Neuronal stem cell (in vitro differentiated cells): ENCODE measurements at places on chromosomes 11 and 22.

- no peak for DNase-seq
Measured at GRCh38 chr11:43245466-43245865, 66.3 kb upstream of the API5 start.

DNA sequence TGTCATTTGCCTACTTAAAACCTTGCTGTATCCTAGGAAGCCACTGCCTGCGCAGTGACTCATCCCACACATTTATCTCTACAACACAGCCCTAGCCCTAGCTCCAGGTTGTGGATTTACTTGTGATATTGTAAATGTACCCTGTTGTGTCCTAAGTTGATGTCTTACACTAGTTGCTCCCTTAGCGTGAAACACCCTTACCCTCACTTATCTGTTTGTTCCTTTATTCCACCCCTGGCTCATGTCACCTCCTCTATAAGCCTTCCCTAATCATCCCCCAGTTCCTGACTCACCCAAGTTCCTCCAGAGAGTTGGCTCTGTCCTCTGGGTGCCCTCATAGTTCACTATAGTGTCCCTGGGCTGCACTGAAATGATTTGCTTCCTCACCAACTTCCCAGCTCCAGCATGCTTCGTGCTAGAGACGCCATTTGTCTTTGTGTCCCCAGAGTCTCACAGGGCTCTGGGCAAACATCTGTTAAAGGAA is 431.8 kb upstream of the FAT3 start:
- DNase-seq = no peak

GRCh38 chr11:94142308-94143281 is 14.0 kb downstream of the PANX1 start:
- DNase-seq = no peak

GRCh38 chr11:34363363-34364084 is 5.7 kb upstream of the ABTB2 start:
- DNase-seq = no peak

- no peak for DNase-seq
Measured at GRCh38 chr22:22706253-22706915, 62.0 kb downstream of the GGTLC2 start.

DNA sequence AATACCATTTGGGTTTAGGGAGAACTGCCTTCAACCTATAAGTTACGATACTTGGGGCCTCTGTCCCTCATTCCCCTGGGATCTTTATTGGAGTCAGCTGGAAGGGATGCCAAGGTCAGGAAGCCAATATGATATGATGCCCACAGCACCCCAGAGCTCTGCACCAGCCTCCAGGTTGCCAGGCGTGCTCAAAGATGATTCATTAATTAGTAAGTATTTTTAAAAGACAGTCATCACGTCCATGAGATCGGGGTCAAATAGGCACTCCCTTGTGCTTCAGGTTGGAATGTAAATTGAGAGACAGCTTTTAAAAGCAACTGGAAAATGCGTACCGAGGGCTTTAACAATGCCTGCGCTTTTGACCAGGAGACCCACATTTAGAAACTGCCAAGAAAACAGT is 57.0 kb upstream of the CD5 start:
- DNase-seq = no peak

DNA sequence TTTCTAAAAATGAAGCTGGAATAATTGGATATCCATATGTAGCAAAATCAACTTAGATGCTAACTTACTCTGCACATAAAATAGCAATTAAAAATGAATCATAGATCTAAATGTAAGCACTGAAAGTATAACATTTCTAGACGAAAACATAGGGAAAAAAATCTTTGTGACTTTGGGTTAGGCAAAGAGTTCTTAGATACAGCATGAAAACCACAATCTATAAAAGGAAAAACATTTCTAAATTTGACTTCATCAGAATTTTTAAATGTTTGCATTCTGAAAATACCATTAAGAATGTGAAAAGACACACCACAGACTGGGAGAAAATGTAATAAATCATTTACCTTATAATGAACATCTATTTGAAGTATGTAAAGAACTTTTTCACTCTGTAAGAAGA is 128.8 kb downstream of the APIP start:
- no peak for DNase-seq

DNA sequence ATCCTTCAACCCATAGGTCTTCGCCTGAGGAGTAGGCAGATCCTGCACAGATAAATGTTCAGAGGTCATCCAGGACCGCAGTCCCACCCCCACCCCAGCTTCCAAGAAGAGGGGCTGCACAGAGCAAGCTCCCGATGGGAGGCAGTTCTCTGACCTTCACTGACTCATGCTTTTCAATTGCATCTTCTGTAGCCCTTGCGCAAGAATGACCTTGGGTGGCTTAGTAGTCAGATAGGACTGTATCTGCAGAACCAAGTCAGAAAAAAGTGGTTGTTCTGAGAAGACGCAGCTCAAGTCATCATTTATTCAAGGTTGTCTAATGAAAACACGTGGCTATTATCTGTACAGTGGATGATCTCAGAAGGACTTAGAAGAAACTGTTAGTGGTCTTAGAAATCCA is 16.4 kb upstream of the GRAMD1B start:
- no peak for DNase-seq

DNA sequence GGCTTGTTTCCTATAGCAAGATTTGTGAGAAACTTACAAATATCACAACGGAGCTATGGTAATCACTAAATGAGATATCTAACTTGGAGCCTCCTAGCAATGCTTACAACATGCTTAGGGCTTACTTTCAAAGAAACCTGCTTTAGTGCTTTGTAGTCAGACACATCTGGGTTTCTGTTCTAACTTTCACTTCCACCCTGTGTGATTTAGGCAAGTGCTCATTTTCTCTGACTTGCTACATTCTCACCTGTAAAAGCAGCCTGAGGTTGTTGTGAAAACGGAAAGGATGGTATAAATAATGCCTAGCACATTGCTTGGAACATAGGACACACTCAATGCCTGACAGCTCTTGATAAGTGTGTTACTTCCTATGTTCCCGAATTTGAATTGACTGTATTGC is 45.6 kb downstream of the LRRC4C start:
- no peak for DNase-seq

GRCh38 chr11:441418-442274 is at the start of gene ANO9:
Gene ANO9, minus strand, starts transcription at chr11:442011. Its CDS starts 85 bp downstream, at chr11:441926.
- DNase-seq = no peak

DNA sequence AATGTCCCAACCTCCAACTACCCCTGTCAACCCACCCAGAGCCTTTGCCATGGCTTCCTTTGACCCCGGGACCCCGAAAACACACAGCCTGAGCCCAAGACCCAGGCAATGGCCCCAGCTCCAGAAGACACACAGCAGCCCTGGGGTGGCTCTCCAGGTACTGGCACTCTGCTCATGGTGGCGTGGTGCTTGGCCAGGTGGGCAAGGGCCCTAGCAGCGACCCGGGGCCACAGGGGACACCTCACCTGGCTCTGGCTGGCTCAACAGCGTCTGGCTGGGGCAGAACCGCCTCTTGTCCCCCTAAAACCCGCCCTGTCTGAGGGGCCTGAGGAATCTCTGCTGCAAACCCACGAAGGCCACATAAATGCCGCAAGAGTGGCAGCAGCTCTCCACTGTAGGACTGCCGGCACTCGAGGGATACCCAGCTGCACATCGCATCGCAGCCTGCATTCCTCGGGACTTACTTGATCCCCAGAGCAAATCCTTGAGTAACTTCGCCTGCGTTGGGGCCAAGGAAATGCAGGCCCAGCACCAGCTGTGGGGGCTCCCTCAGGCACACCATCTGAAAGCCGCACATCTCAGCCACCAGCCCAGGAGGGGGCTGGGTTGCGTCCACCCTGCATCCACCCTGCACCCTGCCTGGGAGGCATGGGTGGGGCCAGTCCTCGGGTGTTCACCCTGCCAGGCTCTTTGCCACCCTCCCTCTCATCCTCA is 23.1 kb upstream of the GNB1L start:
- no peak for DNase-seq

GRCh38 chr11:13777341-13777985 is 109.0 kb downstream of the FAR1 start:
- no peak for DNase-seq

- DNase-seq = no peak
Measured at GRCh38 chr11:39651857-39652461, 1807.5 kb downstream of the LRRC4C start.

GRCh38 chr11:4804280-4804679 is at the start of gene OR52R1:
Gene OR52R1, minus strand, starts transcription at chr11:4804380. Its CDS starts 0 bp downstream, at chr11:4804380.
- DNase-seq = no peak

DNA sequence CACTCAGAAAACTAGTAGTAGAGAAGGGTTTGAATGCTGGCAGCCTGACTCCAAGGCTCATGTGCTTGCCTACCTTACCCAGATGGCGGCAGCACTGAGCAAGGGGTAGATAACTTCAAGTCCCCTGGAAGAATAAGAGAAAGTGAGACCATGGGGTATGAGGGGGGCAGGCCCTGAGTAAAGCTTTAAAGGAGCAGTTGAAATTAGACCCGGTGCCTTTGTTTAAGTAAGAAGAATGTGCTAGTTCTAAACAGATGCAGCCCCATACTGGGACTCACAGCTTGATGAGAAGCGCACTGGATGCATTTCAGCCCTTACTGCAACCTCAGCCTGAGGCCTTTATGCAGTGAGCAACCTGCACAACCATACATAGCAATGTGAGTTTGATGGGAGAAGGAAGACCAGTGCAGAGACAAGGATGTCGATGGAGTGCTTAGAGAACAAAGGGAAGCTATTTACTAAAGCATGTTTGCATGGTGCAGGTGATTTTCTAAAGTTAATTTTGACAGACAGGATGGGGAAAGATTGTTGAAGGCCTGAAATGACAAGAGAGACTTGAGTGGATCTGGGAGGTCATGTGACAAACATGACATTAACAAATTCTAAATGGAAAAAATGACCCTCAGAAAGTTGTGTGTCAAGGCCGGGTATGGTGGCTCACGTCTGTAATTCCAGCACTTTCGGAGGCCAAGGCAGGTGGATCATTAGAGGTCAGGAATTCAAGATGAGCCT is 27.1 kb upstream of the TMA7B start:
- peak; percentile 69 for DNase-seq

GRCh38 chr22:23828800-23829680 is 9.8 kb downstream of the DERL3 start:
- DNase-seq = no peak

GRCh38 chr22:49751318-49751965 is 76.2 kb downstream of the BRD1 start:
- no peak for DNase-seq

DNA sequence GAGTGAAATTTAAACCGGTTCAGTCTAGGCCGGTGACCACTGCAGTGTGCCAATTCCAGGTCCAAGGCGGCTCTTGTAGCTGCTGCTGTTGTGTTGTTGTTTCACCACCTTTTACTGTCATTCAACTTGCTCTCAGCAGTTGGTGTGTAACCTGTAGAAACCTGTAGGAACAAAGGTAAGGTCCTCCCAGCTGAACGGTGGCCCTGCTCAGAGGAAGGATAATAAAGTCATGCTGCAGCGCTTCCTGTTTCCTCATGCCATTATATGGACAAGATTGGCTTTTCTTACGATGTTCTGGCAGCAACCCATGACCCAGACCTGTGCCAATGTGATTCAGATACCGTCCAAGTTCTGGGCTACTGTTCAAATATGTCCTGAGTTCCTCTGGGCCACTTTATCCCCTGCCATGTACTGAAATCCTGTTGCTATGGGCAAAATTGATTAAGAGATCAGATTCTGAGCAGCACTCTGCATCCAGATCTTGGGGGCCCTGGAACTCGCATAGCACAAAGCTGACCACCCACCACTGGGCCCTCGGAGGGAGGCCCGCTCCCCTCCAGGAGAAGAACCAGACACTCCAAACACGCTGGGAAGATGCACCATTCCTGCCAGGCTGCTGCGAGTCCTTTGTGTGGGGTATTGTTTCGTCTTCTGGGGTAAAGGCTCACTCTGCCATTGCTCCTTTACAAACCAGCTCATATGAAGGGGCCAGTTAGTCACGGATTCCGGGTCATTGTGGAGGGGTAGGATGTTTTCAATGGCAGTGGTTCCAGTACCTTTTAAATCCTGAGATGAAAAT is 13.2 kb downstream of the FAM181B start:
- no peak for DNase-seq

GRCh38 chr11:131658952-131659351 is 288.5 kb downstream of the NTM start:
- DNase-seq = no peak

- DNase-seq = peak; percentile 57
Measured at GRCh38 chr11:75240311-75241035, at the start of gene TPBGL. Gene TPBGL, plus strand, starts transcription at chr11:75240774. Its CDS starts 276 bp downstream, at chr11:75241050.

DNA sequence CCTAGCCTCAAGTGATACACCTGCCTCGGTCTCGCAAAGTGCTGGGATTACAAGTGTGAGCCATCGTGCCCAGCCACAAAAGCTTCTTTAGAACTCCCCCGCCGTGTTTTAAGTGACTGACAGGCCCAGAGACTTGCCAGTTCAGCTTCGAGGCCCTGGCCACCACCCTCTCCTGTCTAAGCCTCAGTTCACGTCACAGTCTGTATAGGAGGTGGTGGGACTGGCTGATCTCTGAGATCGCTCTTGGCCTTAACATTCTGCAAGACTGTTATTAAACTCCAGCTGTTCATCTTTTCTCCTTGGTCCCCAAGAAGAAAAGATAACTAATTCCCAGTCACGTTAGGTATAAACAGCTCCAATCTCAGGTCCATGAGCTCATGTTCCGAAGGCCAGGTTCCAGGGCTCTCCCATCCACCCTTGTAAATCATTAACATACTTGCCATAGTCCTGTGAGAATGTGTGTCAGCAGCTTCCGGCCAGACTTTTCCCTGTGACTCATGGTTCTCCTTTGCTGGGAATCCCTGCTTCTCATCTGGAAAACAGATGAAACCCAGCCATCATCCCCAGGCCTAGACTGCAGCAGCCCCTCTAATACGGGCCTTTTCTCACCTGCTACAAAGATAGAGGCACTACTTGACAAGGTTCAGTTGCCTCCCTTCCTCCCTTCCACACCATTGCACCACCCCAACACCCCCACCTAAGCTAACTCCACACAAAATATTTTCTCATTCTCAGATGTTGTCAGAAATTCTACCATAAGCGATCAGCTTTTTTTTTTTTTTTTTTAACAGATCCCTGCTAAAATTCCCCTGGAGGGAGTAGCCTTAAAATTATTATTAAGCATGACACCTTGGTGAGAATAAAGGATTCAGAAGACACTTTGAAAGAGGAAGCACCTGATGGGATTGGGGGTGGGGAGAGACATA is 5.6 kb upstream of the KIAA0930 start:
- no peak for DNase-seq
